ENCODE measurements at places on chromosomes 6 and 20. TPM values are rescaled to one million over a fixed set of nuclear protein-coding genes. Genes with fewer than 3 reads are reported as not detected.

DNA sequence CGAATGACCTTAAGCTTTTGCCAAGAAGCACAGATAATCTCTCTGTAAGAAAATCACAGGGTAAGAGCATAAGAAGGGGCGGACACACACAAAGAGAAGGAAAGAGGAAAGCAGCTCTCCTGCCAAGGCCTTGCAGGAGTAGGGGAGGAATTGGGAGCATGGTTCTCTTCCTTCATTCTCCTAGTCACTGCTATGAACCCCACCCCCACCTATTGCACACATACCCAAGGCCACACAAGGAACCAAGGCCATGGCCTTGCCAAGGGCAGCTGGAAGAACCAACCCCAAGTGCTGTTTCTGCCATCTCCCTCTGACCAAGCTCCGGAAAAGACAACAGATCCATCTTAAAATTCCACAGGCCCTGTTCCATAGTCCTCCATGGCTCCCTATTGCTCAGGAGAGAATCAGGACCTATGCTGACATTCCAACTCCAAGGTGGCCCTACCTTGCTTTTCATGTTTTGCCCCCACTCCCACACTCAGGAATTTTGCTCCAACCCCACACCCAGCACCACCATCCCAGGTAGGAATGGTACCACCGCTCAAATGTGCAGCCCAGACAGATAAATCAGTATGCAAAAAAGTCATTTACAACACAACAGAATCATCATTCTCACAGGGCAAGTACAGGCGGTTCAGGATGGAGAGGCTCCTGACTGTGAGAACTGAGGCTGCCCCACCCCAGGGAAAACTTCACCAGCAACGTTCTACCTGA is 31.3 kb downstream of the TRAM2 start:
- no peak for DNase-seq

PHIP gene
- total RNA-seq: 44.8 TPM

DNA sequence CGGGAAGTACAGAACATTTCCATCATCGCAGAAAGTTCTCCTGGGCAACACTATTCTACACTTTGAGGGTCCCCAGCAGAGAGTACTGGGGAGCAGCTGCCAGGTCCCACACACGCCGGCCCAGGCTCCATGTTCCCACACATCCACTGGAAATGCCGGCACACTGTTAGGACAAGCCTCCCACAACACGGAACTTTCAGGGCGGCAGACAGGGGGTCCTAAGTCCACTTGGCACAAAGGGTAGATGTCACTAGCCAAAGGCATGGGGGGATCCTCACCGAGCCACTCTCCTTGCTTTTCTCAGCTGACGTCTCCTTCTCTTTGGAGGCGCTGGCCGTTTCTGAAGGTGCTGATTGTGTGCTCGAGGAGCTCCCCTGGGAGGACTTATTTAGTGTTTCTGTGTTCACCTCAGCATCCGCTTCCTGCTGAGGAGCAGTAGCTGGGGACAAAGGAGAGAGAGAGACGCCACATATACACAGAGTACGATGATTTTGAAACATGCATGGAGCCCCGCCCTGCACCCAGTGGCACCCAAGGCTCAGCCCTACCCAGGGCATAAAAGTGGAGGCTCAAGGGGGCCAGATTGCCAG is 135.4 kb downstream of the ZMYND8 start:
- DNase-seq: no peak

DNA sequence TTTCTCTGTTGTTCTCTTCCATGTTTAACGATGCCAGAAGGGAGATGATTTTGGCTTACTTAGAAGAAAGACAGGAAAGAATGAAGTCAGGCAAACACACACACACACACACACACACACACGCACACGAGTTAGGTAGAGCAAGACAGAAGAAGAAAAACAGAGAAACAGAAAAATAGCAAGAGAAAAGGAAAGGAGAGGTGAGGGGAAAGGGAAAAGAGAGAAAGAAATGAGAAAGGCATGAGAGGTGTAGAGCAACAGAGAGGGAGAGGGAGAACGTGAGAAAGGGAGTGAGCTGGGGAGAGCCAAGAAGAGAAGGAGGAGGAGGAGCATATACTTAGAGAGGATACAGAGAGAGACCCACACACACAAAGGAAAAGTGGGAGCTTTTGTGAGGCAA is 385.3 kb downstream of the DOK5 start:
- DNase-seq: no peak

WFDC5 gene
- 0.78 TPM for total RNA-seq

- no peak for DNase-seq
Observed at GRCh38 chr6:87230801-87231200, 75.4 kb downstream of the ZNF292 start.

BPIFB4 gene
- total RNA-seq: not detected
